GM12864 (cell line): ENCODE measurements at places on chromosomes 6 and 20.

- no peak for DNase-seq
Observed at GRCh38 chr20:50646483-50646996, 44.8 kb downstream of the RIPOR3 start.

DNA sequence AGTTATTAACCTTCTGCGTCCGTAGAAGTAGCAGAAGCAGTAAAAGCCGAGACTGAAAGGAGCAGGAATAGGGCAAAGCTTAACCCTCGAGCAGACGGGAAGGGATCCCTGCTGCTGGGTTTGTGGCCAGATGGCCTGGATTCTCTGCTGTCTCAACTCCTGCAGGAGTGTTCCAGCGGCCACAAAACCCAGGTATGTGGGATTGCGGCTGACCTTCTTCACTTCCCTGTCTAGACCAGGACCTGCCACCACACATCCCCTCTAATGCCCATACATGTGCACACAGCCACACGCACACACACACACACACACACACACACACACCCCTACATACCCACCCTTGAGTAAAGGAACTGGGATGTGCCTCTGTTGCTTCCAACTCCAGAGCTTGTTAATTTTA is 33.1 kb upstream of the TNFRSF21 start:
- no peak for DNase-seq

DNA sequence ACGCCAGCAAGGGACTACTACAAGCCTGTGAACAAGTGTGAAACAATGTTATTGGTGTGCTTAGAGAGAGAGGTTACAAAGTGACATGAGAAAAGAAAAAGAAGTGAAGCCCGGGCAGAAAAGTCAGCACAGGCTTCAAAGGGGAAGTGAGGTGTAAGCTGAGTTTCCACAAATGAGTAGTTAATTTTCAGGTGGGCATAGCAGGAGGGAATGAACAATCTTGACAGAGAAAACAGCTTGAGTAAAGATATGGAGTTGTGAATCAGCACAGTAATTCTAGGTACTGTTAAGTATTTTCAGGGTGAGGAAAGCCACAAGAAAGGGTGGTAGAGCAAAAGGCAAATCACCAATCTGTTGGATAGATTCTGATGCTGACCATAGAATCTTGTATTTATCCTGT is 4.3 kb downstream of the KCNQ5 start:
- no peak for DNase-seq

- no peak for DNase-seq
Observed at GRCh38 chr6:52186480-52186879, 305 bp downstream of the IL17A start.

DNA sequence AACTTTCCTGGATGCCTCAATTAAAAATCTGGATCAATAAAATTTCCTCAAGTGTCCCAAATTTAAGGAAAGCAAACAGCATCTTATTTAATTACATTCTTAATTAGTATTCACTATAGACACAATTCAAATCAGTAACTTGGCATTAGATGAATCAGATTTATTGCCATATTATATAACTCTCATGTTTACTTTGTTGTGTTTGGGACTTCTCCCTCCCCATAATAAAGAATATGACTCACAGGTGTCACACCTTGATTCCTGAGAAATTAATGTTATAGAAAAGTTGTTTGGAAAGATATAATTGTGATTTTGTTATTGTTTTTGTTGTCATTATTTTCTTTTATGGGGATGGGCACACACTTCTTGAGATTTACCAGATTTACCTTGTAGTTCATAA is 18.4 kb downstream of the EYA4 start:
- no peak for DNase-seq

DNA sequence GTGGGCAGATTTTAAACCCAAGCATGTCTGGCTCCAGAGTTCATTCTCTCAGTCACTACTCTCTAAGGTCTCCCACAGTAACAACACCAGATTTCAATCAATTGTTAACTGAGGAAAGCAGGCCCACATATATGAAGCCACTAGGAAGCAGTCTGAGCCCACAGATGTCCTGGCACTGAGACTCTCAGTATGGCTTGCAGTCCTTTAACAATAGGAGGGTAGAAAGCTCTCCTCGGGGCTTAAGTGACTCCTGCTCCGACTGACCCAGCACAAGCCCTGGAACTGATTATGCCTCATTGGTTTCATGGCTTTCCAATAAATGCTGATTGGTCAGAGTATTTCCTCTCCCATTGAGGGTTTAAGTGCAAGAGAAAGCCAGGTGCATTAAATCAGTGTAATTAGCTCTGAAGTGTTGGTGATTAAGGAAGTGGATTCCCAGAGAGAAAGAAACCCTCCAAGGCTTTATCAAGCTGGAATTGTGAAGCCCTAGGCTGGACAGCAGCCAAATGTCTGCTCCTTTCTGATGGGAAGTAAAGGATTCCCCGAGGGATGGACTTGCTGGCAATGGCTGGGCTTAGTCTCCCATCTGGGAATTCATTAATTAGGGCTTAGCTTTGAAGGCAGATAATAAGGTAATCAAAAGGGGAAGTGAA is 76.6 kb upstream of the PROKR2 start:
- DNase-seq = no peak

DNA sequence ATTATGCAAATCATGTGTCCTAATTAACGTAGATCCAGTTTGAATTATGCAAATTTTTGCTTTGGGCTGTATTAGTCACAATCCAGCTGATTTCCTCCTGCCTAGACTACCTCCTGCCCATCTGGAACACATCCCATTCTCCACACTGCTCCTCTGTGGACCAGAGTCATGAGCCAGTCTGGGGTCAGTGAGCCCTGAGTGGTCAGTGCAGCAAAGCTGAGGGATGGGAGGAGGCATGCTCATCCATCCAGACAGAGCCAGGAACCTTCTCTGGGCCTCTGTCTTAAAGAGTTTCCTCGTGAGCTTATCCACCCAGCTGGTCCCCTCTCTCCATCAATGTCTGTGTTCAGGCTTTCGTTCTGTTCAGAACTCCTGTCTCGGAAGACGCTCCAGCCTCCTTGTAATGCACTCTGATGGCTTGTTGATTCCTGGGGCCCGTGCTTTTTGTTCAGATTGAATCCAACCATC is 747.8 kb downstream of the PTPRT start:
- no peak for DNase-seq

DNA sequence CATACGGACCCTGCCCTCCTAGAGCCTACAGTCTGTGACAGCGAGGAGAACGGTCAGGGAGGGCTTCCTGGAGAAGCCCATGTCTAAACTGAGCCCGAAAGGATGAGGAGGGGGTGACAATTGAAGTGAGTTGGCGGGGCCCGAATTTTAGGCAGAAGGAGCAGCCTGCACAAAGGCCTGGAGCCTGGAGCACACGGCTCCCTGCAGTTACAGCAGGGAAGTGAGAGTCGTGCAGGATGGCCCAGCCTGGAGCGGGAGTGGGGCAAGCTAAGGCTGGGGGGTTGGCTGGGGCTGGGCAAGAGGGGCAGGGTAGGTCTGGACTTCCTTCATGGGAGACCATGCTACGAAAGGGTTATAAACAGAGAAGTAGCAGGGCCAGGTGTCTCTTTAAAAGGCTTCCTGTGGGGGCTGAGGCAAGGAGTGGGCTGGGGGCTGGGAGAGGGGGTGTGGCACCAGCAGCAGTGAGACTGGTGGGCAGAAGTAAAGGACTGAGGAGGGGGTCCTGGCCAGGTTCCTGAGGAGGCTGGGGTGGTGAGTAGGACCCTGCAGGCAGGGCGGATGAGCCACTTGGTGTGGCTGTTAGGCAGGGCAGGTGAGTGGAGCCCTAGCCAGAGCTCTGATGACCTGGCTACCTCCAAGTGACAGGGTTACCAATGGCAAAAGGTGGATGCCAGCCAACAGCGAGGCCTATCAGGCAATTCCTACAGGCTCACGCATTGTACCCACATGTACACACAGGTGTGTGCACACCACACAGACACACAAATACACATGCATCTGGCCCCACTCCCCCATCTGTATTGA is 119.2 kb downstream of the MRPL14 start:
- DNase-seq = no peak

- no peak for DNase-seq
Observed at GRCh38 chr20:14219801-14220461, 117.5 kb downstream of the FLRT3 start.

- no peak for DNase-seq
Observed at GRCh38 chr6:128710315-128710714, 172.6 kb upstream of the LAMA2 start.

DNA sequence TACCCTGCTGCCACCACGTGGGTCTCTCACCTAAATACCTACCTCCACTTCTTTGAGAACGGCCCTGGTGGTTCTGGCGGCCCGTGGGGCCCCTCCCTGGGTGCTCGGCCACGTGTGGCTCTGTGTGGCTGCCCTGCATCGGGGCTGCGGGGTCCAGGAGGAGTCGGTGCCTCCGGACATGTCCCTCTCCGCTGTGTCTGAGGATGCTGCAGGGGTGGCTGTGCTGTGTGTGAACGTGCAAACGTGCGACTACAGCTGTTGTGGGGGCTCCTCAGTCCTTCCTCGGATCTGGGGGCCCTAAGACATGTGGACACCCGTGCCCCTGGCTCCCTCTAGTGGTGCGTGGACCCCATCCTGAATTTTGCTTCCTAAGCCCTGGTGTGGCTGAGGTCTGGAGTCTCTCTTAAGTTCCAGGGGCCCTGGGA is 691.8 kb downstream of the QKI start:
- DNase-seq = no peak

- no peak for DNase-seq
Observed at GRCh38 chr6:150203378-150203777, 60.5 kb downstream of the PPP1R14C start.

DNA sequence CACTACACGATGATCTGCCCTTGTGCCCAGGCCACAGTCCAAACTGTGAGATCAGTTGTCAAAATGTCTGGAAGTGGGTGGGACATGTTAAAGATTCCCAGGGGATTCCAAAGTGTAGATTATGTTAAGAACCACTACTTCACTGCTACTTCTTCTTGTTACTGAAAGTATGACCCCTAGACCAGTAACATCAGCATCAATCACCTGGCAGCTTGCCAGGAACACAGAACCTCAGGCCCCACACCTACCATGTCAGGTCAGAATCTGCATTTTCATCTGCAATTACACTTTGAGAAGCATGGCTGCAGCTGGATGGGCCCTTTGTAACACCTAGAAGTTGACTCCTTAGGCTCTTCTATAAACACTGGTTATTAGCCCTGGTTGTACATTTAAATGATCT is 36.1 kb downstream of the RFPL4B start:
- no peak for DNase-seq

GRCh38 chr20:36273414-36274180 is 32.5 kb upstream of the DLGAP4 start:
- no peak for DNase-seq
